ENCODE measurements at places on chromosomes 1 and 21. TPM values are rescaled to one million over a fixed set of nuclear protein-coding genes. Genes with fewer than 3 reads are reported as not detected.

The PRR9 gene
- not detected for total RNA-seq

DNA sequence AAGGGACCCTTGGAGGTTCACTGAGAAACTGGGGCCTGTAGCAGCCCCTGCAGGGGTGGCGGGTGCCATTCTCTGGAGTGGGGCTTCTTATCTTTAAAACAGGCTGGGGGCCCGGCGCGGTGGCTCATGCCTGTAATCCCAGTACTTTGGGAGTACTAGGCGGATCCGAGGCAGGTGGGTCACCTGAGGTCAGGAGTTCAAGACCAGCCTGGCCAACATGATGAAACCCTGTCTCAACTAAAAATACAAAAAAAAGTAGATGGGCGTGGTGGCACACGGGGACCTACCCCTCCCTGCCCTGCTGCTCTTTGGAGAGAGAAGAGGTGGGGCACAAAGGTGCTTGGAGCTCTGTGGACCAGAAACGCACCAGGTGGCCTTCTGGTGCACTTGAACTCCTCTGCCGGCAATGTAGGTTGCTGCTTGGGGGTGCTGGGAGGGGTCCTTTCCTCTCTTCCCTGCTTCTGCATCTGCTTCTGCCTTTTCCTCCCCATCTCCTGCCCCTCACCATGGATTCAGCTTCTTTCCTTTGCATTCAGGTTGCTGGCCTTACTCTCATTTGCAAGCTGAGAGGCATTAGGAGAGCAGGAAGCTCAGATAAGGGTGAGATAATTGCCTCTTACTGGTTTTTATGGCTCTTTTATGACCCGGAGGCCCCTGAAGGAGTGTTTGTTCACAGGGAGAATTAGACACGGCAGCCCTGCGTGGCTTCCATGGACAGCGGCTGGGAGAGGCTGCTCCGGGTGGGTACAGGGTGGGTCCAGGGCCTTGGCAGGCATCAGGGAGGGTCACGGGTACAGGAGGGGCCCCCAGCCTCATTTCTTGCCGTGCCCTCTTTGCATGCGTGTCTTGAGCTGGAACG, 57.4 kb downstream of the ARHGEF10L start:
- no peaks in the 10 kb centered on the region for H3K36me3 ChIP-seq
- no peaks in the 10 kb centered on the region for H3K27me3 ChIP-seq

The CLK2 gene
- total RNA-seq: 51.1 TPM

GRCh38 chr1:18144916-18145647, 37.5 kb downstream of the IGSF21 start:
- peaks cover 8% of the 10 kb centered on the region for H3K27me3 ChIP-seq
- H3K36me3 ChIP-seq: no peaks in the 10 kb centered on the region
- no peak overlapping the region for H3K27ac ChIP-seq
- H3K4me1 ChIP-seq: no peaks in the 10 kb centered on the region
- no peak overlapping the region for H3K4me3 ChIP-seq

- H3K27ac ChIP-seq: no peak overlapping the region
- H3K4me3 ChIP-seq: no peak overlapping the region
- no peaks in the 10 kb centered on the region for H3K36me3 ChIP-seq
- H3K27me3 ChIP-seq: peaks cover 6% of the 10 kb centered on the region
- no peaks in the 10 kb centered on the region for H3K4me1 ChIP-seq
Observed at GRCh38 chr1:19844731-19845495, 29.8 kb upstream of the RNF186 start.

Data from lower lobe of right lung (tissue), 2 donors.